ENCODE measurements at places on chromosomes 16 and 17.

- DNase-seq: no peak
Measured at GRCh38 chr17:56978441-56979090, 635 bp downstream of the SCPEP1 start.

GRCh38 chr16:56625943-56626654 is 518 bp downstream of the MT1E start:
- no peak for DNase-seq

DNA sequence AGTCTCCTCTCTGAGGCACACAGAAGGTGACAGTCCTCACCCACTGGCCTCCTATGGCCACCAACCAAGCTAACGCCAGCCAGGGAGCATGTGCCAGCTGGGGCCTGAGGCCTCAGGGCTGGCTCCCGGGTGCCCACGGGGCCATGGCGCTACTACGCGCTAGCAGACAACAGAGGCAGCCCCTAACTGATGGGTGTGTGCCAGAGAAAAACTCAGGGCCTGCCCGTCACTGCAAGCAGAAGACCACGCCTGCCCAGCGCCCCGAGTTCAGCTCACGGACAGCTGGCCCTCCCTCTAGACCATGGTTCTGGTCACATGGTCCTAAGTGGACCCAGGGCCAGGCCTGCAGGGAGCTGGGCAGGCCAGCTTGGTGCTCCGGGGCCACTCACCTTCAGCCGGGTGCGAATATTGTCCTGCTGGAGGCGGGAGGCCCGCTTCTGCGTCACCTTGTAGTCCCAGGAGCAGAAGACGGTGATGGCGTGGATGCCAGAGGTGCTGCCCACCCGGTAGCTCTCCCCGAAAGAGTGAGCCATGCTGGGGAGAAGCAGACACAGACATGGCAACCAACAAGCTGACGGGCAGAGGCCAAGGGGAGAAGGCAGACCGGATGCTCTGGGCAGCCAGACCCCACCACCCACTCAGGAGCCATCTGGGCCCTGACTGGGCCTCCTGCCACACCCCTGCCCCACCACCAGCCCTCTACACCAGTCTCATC is 6.2 kb downstream of the TMC6 start:
- no peak for DNase-seq

GRCh38 chr17:76000016-76000754 is 470 bp upstream of the CDK3 start:
- peak; percentile 41 for DNase-seq

- no peak for DNase-seq
Measured at GRCh38 chr17:43477832-43478634, 5.7 kb upstream of the DHX8 start.

- no peak for DNase-seq
Measured at GRCh38 chr17:1074886-1075605, 78.1 kb downstream of the TIMM22 start.

- DNase-seq: no peak
Measured at GRCh38 chr17:31431852-31432658, 40.6 kb downstream of the RAB11FIP4 start.

DNA sequence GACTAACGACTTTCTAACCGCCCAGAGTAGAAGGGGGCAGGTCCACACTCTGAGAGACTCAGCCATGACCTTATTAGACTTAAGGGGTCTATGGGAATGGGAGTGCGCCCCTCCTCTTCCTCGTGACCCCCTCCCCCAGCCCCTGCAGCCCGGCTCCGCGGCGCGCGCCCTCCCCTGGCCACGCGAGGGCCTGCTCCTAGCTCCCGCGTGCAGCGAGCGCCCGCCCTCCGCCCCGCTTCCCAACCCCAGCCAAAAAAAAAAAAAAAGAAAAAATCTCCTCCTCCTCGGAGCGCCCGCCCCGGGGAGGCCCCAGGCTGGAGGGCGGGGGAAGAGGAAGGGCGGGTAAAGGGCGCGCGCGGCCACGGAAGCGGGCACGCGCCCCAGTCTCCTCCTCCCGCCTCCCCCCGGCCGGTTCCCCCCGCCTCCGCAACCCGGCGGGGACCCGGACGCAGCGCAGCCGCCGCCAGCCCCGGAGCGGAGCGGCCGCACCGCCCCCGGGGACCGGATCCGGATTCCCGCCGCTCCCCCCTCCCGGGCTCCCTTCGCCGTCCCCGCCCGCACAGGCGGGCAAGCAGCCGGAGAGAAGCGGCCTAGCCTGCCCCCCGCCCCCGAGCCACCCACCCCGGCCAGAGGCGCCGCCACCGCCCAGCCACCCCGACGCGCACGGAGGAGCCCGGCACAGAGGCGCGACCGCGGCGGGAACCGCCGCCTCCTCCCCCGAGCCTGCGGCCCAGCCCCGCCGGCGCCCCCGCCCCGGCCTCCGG is 949 bp downstream of the UBTF start:
- DNase-seq: peak; percentile 91

DNA sequence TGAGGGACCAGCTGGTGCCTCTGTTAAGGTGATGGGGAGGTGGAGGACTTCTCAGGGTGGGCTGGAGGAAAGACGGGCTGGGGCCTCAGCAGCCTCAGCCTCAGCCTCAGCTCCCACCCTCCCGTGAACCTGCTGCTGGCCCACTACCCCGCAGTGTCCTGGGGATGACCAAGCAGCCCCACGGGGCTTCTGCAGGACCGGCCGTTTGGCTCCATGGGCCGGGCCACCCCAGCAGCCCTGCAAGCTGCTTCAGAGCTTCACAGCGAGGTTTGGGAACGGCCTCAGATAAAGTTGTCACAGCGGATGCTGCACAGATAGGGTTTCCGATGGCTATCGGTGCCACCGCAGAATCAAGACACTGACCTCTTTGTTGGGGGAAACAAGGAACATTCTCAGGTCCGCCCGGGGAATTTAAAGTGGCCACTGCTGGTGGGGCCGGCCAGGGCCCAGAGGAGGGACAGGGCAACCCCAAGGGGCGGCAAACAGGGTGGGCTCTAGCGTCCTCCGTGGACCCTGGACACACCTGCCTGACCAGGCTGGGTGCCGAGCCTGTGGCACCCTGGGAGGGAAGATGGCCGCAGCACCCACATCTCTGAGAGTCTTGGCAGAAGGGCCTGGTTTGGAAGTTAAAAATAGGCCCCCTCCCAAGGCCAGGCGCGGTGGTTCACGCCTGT is 47.8 kb upstream of the ZC3H18 start:
- DNase-seq: no peak

- DNase-seq: no peak
Measured at GRCh38 chr17:75501378-75502071, 13.8 kb downstream of the CASKIN2 start.

DNA sequence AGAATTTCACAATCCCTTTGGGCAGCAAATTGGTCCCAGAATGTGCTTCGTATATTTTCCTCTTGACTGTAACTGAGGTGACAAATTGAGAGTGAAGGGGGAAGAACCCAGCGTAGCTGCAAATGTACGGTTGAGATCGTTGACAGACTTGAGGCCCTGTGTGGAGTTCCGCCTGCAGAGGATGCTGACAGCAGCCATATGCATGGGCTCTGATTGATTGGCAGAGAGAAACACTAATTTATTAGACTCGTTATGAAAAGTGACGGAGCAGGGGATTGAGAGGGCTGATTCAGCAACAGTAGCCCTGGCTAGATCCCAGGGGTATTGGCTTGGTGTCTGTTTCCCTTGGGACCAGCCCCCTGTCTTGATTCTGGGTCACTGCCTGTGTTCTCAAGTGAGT is 930.1 kb upstream of the EEF2KMT start:
- DNase-seq: no peak

- no peak for DNase-seq
Measured at GRCh38 chr16:81582655-81583441, 138.2 kb downstream of the CMIP start.

- no peak for DNase-seq
Measured at GRCh38 chr16:84973776-84974523, 37.4 kb downstream of the ZDHHC7 start.

GRCh38 chr17:63701456-63701820 is 1.5 kb upstream of the LIMD2 start:
- no peak for DNase-seq

- DNase-seq: no peak
Measured at GRCh38 chr16:1134776-1135458, 18.0 kb upstream of the CACNA1H start.

- DNase-seq: no peak
Measured at GRCh38 chr16:59665618-59666220, 931.6 kb upstream of the GOT2 start.

DNA sequence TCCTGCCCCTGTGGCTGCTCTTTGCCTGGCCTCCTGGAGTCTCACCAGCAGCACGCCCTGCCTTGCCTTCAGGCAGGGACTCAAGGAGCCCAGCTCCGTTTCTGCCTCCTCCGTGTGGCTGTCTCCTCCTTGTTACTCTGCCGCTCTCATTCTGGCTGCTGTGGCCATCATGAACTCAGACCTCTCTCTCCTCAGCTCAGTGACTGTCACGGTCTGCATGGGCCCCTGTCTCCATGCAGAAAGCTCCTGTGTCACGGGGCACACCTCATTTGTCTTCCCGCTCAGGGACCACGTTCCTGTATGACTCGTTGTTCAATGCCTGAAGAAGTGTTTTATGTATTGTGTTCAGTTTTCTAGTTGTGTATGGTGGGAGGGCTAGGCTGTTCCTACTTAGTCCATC is 25.3 kb downstream of the RPTOR start:
- no peak for DNase-seq

DNA sequence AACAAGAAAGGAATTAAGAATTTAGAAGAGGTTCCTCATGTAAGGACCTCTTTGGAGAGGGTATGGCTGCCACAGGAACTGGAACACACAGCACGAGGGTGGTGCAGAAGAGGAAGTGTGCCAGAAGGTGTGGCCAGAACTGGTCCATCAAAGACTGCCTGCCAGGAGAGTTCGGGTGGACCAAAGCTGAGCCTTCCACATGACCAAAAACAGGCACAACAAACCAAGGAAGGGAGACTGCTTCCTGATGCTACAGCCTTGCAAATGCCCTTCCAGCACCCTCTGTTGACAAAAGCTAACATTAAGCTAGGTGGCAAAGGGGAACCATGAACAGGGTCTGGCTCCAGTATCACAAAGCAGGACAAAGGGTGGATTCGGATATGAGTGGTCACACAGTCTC is 125.8 kb upstream of the TMEM97 start:
- DNase-seq: no peak

GRCh38 chr17:5373112-5373511 is 46.4 kb downstream of the NUP88 start:
- no peak for DNase-seq

GRCh38 chr17:73247726-73248125 is 14.0 kb downstream of the CPSF4L start:
- no peak for DNase-seq

DNA sequence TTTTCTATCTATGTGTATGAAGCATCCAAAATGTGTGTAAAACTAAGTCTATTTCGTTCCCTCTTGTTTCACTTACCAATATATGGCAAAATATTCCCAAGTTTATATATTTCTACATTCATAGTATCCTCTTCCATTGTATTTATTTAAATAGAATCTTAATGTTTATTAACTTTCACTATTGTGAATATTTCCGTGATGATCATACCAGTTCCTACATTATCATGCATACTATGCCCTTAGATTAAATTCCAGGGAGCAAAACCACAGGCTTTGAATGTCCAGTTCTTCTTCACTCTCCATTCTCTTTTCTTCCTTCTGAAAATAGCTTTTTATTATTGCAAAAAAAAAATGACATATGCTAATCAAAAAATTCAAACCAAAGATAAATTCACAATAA is 4.0 kb downstream of the MAP2K6 start:
- no peak for DNase-seq

DNA sequence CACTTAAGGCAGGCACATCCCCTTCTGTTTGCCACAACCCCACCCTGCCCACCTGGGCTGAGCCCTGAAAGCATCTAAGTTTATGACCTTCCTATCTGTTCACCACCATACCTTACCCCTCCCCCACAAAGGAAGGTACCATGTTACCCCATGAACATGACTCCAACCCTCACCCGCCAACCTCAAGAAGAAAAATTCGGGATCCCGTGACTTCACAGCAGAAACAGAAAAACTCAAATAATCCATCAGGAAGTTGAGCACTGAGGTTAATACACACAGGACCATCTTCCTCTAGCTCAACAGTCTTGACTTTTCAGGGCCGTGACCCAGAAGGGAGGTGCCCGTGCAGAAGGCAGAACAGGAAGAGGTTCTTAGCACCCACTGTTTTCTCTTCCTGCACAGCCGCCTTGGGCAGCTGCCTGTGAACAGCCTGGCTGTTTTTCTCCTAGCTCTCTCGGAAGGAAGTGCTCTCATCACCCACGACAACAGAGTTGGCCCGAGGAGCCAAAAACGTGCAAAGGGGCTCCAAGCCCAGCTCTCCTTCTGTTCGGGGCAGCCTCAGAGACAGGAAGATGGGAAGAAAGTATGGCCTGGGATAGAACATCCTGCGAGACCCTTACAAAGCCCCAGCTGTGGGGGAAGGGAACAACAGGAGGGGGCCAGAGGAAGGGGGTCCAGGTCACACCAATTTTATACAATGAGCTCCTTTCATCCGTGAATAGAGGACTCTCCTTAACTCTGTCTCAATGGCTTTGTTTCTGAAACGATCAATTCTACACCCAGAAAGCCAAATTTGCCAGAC is 101.1 kb downstream of the XYLT1 start:
- DNase-seq: peak; percentile 82

DNA sequence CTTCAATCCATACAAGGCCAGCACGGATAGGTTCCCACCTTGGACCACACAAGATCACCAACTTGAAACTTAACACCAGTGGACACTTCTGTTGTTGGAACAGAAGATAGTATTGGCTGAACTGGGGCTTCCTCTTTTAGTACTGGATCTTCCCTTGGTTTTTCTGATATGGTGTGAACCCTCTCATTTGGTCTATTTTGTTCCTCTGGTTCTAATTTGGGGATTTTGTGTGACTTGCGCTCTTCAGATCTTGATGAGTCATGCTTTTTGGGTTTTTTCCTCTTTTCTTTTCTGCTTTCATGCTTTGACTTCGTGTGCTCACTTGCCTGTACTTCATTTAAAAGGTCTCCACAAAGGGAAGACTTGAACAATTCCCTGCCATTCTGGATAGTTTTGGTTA is 39.0 kb downstream of the SOST start:
- DNase-seq: no peak

DNA sequence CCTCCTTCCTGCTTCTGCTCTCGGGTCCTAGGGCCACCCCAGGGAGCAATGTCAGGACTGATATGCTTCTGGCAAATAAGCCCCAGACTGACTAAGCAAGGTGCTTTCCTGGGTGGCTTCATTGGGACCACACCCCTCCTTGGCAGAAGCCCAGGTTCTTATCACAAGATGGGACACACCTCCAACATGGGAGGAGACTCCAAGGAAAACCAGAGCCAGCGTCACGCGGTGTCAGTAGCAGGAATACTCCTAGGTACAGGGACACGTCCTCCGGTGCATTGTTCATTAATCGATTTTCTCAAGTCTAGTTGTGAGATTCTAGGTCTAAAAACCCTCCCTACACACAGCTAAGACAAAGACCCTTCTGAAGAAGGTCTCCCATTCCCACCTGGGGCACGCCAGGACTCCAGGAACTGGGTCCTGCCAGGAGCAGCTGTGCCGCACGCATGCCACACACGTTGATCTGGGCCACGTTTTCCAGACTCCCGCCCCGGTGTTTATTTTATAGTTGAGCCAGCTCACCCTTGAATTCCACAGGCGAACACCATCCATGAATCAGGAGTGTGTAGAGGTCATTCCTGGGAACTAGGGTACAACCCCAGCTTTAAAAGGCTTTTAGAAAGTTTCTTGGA is 30.8 kb downstream of the FA2H start:
- no peak for DNase-seq

GRCh38 chr16:25523183-25523582 is 168.6 kb upstream of the HS3ST4 start:
- DNase-seq: no peak

All from CD4-positive, alpha-beta T cell treated with Interleukin-1 beta for 1 hour (primary cell).